Stimulated activated CD8-positive, alpha-beta memory T cell treated with anti-CD3 and anti-CD28 coated beads, Interleukin-15, amount 100 ng/mL, for 48 hours (primary cell): ENCODE measurements at places on chromosomes 1 and 21.

GRCh38 chr1:5903680-5904079 lies 88.5 kb downstream of the NPHP4 start:
- no peak for DNase-seq

- DNase-seq = no peak
Observed at GRCh38 chr1:61183471-61184039, 101.2 kb downstream of the NFIA start.

DNA sequence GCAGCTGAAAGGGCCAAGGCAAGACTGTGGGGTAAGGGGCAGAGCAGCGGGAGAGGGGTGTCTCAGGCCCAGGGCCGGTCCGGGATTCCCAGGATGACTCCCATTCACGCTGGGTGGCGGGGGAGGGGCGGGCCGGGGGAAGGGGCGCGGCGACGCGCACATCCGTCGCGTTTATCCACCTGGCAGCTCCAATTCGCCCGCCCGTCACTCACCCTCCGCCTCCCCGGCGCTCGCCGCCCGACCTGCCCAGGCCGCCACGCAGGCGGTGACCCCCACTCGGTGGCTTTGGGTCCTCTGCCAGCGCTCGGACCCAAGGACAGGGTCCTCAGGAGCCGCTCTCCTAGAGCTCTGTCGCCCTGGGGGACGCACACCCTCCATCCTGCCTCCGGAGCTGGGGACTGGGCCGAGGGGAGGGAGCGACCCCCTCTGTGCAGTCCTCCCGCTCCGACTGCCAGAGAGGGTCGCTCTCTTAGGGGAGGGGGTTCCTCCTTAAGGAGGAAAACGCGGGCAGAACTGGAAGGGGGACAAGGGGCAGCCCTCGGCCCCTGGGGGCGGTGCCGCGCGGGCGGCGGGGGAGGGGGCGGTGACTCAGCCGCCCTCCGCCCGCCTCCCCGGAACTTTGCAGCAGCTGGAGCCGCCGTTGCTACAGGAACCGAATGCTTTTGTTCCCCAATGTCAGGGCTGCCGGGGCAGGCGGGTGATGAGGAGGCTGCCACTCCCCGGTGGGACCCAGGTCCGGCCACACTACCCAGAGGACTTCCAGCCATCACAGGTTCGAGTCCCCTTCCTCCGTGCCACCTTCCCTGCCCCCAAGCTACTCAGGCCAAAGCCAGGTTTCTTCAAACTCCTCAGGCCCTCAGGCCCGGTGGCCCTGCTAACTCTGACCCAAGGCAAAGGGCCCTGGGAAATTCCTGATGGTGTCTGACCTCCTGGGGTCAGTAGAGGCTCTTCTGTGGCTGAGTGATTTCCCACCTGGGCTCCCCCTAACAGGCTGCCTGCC lies 3.4 kb downstream of the ADGRB2 start:
- no peak for DNase-seq

DNA sequence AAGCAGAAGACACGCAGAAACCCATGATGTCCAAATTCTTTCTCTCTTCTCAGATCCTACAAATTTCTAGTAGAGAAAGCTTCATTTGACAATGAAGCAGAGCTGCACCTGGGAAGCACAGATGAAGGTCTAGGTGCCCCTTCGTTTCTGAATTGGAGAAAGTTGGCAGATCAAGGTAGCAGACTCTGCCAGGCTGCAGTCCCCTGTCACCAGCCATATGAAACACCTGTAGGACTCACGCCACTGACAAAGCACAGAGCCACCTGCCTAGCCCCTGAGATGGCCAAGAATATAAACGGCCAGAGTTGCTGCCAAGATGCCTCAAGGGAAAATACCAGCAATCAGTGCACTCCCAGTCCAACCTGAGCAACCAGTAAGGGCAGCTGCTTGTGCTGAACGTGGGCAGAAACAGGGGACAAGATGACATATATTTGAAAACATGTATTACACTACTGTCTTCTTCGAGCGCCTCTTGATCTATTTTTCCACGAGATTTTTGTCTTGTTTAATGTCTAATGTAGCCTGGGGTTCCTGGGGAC lies 20.6 kb upstream of the PLEKHA6 start:
- no peak for DNase-seq

DNA sequence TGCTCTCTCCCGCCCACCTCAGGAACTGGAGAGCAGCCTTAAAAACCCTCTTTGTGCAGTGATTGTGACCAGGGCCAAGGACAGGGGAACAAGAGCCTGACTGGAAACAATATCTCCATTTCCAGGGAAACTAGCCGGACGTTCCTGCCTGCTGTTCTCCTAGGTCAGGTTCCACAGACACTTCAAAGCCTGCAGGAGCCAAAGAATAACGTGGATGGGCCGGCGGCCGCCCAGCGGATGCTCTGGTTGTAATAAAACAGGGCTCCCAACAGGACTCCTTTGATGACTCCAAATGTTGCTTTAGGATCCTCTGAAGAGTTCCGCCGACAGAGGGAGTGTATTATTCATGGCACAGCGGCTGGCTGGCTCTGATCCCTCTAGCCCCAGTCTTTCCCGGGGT lies 162.2 kb downstream of the PLXNA2 start:
- DNase-seq = no peak

GRCh38 chr1:109639841-109640184 lies 16.1 kb upstream of the GSTM4 start:
- DNase-seq = no peak

DNA sequence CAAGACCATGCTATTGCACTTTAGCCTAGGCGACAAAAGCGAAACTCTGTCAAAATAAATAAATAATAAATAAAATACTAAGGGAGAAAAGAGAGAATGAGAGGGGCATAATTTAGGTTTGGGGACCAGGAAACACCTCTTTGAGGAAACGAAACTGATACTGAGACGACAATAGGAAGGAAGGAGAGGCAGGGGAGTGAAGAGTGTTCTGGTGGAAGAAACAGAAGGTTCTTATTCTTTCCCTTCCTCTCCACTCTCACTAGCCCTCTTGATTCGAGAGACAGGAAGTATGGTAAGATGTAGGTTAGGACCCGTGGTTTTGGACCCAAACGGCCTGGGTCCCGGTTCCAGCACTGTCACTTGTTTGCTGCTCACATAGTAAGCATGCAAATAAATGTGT lies 1.6 kb upstream of the NKAIN1 start:
- no peak for DNase-seq

DNA sequence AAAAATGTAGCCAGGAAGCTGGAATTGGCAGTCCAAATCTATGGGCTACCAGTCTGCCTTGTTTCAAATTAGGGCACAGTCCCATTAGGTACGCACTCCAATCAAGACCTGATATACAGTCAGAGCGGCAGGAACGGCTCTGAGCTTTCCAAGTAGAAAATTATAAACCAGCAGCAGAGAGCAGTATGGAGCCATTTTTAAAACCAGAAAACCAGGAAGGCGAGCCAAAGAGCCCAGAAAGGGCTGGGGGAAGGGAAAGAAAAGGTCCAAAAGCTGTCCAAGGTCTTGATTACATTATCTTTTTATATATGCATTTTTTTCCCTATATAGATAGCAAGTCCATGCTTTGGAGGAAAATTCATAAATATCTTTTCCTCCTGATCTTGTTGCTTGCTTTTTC lies 719.0 kb downstream of the RWDD3 start:
- no peak for DNase-seq

DNA sequence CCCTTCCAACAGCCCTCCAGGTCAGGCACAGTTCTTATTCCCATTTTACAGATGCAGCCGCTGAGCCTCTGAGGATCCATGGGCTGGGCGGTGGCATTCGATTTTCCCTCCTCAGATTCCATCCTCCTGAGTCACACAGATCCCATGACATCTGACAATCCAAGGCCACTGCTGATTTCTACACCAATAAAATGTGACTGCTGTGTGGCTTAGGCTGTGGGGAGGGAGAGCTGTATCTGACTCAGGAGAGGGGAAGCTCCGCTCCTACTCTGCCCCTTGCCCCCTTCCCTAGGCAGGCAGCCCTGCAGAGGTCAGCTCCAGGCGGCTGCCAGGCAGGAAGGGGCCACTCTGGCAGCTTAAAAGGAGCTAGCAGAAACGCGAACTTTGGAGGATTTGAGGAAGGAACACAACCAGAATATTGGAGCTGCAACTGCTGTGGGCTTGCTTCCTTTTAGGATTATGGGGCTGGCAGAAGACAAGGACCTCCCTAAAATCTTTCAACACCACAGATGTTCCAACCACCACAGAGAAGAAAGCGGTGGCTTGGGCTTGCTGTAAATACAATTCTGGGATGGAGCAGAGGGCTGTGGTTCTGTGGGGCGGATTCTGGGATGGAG lies 50.0 kb downstream of the MRPL37 start:
- no peak for DNase-seq

DNA sequence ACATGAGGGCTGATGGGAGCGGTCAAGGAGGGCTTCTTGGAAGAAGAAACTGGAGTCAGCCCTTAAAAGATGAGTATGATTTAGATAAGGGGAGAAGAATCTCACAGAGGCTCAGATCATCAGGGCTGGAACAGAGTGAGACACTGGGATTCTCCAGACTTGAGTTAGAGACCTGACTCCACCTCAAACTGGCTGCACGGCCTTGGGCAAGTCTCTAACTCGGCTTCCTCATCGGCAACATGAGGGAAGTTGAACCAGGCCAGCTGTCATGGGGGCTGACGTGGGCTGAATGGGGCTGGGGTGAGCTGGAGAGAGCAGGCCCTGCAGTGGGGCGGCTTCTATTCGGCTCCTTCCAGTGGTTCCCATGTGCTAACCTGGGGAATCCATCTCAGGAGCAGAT lies 2.5 kb downstream of the C1QC start:
- no peak for DNase-seq

DNA sequence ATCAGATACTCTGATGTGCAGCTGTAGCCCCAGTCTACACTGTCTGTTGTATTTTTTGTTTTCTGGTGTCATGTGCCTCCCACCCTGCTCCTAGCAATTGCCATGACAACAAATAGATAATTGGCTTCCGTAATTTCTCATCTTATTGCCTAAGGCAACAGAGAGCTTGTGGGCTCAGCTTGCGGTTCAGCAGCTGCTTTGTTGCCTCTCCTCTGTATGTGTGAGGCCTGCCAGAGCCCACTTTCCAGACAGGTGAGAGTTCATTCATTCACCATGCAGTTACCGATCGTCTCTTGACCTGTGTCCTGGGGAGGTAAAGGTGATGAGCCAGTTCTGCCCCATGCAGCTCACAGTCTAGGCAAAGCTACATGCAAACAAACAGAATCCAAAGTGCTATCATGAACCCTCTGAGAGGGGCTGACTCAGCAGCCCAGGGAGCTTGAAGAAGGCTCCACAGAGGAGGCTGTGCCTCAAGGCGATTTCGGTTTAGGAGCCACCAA lies 11.9 kb downstream of the LGALS8 start:
- DNase-seq = no peak

GRCh38 chr21:41367301-41367944 lies 5.6 kb downstream of the MX2 start:
- DNase-seq = no peak

DNA sequence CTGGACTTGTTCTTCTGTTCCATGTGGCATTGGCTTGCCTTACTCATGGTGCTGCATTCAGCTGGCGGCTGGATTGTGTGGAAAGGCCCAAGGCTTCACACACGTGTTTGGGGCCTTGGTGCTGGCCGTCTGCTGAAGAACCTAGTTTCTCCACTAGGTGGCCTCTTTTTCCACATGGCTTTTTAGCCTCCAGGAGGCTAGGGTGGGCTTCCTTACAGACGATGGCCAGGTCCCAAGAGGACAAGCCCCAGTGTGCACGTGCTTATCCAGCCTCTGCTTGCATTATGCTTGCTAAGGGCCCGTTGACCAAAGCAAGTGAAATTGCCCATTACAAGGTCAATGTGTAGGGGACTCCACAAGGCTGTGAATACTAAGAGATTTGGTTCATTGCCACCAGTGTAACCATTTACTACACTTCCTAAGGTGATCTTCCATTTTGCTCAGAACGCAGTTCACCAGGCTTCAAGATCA lies 47.5 kb upstream of the FOXO6 start:
- no peak for DNase-seq

DNA sequence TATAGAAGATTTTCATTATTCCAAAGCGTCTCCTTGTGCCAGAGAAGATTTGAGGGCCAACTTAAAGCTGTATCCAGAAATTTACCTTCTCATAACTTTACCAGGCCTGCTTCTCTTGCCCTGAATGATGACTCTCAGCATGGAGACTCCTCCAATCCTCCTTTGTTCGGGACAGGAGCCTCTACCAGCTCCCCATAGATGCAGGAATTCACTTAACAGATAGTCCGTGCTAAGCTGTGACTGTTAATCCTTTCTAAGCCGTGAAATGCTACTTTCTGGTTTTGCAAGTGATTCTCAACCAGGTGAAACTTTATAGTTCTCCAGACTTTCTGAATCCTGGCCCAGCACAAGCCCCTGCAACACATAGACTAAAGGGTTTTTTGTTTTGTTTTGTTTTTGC lies 31.8 kb upstream of the KCND3 start:
- no peak for DNase-seq

DNA sequence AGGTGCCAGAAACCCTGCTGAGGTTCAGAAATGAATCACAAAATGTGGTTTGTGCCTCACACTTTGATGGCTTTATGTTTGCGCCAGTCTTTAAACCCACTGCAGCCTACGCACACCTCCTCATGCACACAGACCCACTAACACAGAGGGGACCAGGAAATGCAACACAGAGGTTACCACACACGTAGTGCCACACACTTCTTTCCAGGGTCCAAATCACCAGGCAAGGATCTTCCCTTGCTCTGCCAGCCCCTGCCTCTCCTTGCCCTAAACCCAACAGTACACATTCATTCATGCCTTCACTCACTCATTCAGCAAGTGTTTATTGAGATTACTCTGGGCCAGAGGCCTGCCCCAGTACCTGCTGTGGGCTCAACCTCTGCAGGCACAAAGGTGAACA lies 17.5 kb downstream of the MAB21L3 start:
- DNase-seq = peak; percentile 61

GRCh38 chr1:116345011-116345410 lies 28.0 kb upstream of the ATP1A1 start:
- DNase-seq = no peak

DNA sequence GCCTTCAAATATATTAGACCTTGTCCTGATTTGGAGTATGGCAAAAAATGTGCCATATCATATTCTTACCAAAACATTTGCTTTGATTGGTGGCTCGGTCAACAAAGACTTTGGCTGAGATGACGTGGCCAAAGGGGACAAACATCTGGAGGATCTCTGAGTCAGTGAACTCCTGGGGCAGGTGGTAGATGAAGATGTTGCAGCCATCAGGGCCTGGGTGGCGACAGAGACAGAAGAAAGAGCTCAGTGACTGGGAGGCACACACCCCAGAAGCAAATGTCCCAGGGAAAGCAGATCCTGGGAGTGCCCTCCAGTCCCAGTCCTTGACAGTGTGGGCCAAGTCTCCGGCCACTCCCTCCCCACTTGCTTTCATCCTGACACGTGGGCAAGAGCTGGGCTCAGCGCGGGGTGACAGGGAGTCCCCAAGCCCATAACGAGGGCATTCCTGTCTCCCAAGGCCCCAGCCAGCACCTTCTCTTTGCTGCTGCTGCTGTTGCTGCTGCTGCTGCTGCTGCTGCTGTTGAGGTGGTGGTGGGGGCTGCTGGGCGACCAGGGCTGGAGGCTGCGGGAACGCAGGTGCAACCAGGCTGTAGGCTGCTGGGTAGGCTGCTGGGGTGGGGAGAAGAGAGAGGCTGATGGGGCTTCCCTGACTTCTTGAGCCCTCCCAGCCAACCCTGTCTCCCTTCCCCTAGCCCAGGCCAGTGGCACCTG lies 10.7 kb downstream of the CELF3 start:
- no peak for DNase-seq
